ENCODE measurements at places on chromosomes 4 and X. TPM values are rescaled to one million over a fixed set of nuclear protein-coding genes. Genes with fewer than 3 reads are reported as not detected.

Gene L1CAM
- 0.98 TPM for total RNA-seq

Gene AFP
- total RNA-seq = not detected

Gene CDKL5
- 0.76 TPM for total RNA-seq

DNA sequence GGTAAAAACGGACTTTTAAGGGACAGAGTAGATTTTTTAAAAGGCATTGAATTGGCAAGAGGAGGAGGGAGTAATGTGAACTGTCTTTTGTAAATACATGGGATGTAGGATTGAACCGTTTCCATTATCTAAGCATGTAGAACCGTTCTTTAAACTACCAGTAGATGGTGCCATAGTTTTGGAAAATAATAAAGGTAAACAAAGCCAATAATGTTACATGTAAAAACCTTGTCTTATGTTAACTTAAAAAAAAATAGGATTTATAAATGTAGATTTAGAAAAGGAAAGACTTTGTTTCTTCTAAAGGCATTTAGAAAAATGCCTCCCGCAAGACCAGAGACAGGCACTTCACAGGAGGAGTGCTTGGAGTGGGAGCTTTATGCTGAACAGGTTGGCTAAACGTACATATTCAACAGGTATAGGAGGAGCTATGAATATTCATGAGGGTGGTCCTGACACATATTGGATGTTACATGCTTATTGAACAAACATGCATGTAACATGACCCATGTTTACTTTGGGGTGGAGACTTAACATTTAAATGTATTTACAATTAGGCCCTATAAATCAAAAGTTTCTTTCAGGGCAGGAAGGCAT is 45.5 kb upstream of the FAM241A start:
- no peak for DNase-seq
- H3K4me1 ChIP-seq = peaks cover 5% of the 10 kb centered on the region
- H3K27me3 ChIP-seq = peaks cover 22% of the 10 kb centered on the region
- no peak overlapping the region for H3K4me3 ChIP-seq
- H3K27ac ChIP-seq = no peak overlapping the region
- no peaks in the 10 kb centered on the region for H3K36me3 ChIP-seq

- no peak overlapping the region for H3K4me3 ChIP-seq
- peak; percentile 11 for DNase-seq
- no peaks in the 10 kb centered on the region for H3K4me1 ChIP-seq
- H3K27me3 ChIP-seq = peaks cover under 1% of the 10 kb centered on the region
These were observed 47.8 kb upstream of the HSD17B10 start for GRCh38 chrX:53481816-53482465.

- no peak overlapping the region for H3K27ac ChIP-seq
- no peaks in the 10 kb centered on the region for H3K27me3 ChIP-seq
- H3K4me3 ChIP-seq = no peak overlapping the region
- no peak for DNase-seq
These were observed 193.0 kb upstream of the C1QTNF7 start for GRCh38 chr4:15234856-15235126.

DNA sequence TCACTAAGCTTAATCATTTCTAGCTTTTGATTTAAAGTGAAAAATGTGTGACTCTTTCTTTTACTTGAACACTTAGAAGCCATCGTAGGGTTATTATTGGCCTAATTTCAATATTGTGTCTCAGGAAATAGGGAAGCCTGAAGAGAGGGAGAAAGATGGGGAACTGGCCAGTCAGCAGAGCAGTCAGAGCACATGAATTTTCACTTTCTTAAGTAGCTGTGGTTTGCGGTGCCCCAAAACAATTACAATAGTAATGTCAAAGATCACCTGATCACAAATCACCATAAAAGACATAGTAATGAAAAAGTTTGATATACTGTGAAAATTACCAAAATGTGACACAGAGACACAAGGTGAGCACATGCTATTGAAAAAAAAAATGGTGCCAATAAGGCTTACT is 45.5 kb downstream of the CENPC start:
- H3K27ac ChIP-seq = peak overlapping the region; percentile 55
- H3K36me3 ChIP-seq = peaks cover 63% of the 10 kb centered on the region
- no peak overlapping the region for H3K4me3 ChIP-seq
- H3K4me1 ChIP-seq = peaks cover 13% of the 10 kb centered on the region

DNA sequence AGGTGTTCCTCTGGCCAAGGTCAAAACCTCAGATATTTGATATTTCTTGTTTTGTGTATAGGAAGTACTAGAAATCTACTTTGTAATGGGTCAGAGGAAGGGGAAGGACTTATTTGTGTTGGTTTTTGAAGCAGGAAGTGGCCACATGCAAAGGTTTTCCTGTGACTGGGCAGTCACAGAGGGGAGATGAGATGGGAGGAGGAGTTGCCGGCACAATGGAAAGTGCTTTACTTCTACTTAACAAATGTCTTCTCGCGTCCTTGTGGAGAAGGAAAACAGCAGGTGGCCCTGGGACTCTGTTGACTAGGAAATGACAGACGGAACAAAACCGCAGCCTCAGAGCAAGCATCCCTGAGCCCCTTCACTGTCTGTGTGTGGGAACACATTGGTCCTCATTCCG is 46.6 kb downstream of the SHROOM2 start:
- no peak overlapping the region for H3K27ac ChIP-seq
- no peak overlapping the region for H3K4me3 ChIP-seq
- H3K36me3 ChIP-seq = no peaks in the 10 kb centered on the region
- peaks cover 5% of the 10 kb centered on the region for H3K27me3 ChIP-seq
- H3K4me1 ChIP-seq = peaks cover 8% of the 10 kb centered on the region

GRCh38 chr4:35250331-35250730 is 994.0 kb downstream of the ARAP2 start:
- no peak for DNase-seq
- H3K27me3 ChIP-seq = no peaks in the 10 kb centered on the region
- no peak overlapping the region for H3K27ac ChIP-seq
- no peaks in the 10 kb centered on the region for H3K4me1 ChIP-seq
- H3K4me3 ChIP-seq = no peak overlapping the region
- no peaks in the 10 kb centered on the region for H3K36me3 ChIP-seq

GRCh38 chr4:38647101-38647819 is 16.7 kb upstream of the KLF3 start:
- no peak overlapping the region for H3K4me3 ChIP-seq
- no peaks in the 10 kb centered on the region for H3K36me3 ChIP-seq
- no peak for DNase-seq
- no peaks in the 10 kb centered on the region for H3K4me1 ChIP-seq
- H3K27me3 ChIP-seq = peaks cover 19% of the 10 kb centered on the region

GRCh38 chrX:138765051-138765450 is 53.5 kb upstream of the FGF13 start:
- no peaks in the 10 kb centered on the region for H3K36me3 ChIP-seq
- no peaks in the 10 kb centered on the region for H3K27me3 ChIP-seq
- DNase-seq = no peak
- H3K27ac ChIP-seq = no peak overlapping the region

DNA sequence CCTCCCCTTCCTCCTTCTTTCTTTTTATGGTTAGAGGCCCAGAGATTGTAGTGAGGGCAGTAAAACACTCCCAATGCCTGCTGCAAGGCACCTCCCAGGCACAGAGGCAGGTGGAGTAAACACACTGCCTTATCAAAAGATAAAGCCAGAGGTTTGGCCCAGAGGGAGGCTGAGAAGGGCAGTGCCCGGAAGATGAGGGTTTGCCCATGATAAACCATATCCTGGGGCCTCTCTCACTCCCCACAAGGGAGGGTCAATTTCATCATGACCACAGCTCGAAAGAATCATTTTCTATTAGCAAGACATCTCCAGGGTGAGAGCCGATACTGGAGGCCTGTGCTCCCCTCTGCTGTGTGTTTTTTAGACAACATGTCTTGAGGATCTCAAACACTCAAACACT is 98.5 kb upstream of the FAM9C start:
- no peak overlapping the region for H3K4me3 ChIP-seq
- H3K36me3 ChIP-seq = peaks cover 4% of the 10 kb centered on the region
- H3K4me1 ChIP-seq = peaks cover 5% of the 10 kb centered on the region
- no peak for DNase-seq

Measured in activated T-helper 2 cell treated with anti-CD3 and anti-CD28 coated beads, Interferon-gamma antibody, Interleukin-2, Interleukin-4, amounts not matched to agents 10 μg/mL and 5 μg/mL and 100 μg/mL, durations not matched to agents 14 hours and 24 hours and 36 hours (primary cell).